ENCODE measurements at places on chromosomes 6 and 20.

GRCh38 chr6:33812669-33813068 is 8.9 kb upstream of the MLN start:
- no peak for DNase-seq

GRCh38 chr6:64266351-64266821 is 630.8 kb downstream of the PHF3 start:
- no peak for DNase-seq

GRCh38 chr6:147561726-147562125 is 53.2 kb downstream of the SAMD5 start:
- no peak for DNase-seq

DNA sequence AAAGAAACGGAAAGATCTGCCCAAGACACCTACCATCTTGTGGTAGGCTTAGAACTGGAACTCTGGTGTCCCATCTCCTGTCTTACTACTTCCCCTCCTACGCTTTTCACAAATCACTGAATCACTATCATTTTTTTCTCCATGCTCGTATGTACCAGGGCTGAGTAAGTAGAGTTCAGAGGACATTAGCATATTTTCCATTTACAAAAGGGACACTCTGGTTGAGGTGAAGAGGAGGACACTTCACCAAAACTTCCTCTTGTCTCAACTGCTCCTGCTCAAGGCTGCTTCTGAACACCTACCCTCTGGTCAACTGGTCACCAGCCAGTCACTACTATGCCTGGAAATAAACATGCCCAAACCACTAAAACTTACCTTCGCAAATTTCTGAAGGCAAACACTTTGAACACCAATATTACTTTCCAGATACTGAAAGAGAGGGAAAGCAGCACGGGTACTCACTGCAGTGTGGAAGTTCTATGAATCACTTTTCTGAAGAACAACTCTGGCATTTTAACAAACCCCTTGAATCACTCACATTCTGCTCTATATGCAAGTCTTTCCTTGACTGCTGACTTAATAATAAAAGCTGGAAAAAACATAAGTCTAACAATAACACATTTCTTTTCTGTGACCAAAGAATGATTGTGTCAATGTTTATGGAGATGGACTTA is 123.3 kb downstream of the INSM1 start:
- no peak for DNase-seq

GRCh38 chr6:42459888-42460287 is 8.2 kb upstream of the TRERF1 start:
- DNase-seq, result no peak

DNA sequence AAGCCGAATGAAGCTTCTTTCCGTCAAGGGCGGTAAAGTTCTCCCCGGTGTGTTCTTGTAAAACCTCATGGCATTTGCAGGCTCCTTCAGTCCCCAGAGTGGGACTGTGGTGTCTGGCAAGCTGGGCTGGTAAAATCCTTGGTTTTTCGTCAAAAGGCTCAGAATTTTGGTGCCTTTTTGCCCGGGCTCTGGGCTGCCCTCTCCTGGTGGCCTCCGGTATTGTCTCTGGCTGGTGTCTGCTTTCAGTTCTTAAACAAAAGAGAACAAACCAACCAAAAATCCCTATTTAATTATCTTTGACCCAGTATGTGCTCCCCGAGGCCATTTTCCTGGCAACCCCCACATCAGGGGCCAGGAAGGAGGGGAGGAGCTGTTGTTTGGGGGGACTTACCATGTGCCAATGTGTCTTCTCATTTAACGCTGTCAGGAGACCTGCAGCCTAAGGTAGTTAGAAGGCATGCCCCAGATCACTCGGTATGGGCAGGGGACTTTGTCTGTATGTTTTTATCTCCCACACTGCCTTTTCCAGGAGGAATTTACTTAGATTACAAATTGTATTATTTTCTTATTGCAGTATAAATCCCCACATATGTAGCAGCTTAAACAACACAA is 11.1 kb downstream of the CDH4 start:
- no peak for DNase-seq

GRCh38 chr20:10655720-10656669 is 17.8 kb downstream of the JAG1 start:
- no peak for DNase-seq

- no peak for DNase-seq
Observed at GRCh38 chr6:90285611-90286381, 10.8 kb downstream of the BACH2 start.

DNA sequence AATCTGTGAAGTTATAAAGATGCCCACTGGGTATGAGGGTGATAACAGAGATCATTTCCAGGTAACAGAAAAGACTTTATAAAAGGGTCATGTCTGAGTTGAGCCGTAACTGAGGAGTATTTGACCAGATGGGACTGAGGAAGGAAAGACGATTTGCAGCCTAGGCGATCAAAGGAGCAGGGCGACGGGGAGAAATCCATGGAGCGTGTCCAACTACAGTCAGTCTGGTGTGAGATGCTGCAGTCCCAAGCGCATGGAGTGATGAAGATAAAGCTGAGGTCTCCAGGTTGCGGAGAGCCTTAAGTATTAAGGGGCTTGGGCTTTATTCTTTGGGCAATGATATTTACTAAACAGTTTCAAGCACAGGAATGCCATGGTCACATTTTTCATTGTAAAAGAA is 166.7 kb downstream of the PRKN start:
- DNase-seq, result no peak

GRCh38 chr20:9122571-9122970 is 53.7 kb downstream of the PLCB4 start:
- DNase-seq, result no peak

GRCh38 chr6:2147766-2148448 is 97.5 kb downstream of the GMDS start:
- no peak for DNase-seq

- DNase-seq, result no peak
Observed at GRCh38 chr6:68108233-68108835, 526.7 kb upstream of the ADGRB3 start.

DNA sequence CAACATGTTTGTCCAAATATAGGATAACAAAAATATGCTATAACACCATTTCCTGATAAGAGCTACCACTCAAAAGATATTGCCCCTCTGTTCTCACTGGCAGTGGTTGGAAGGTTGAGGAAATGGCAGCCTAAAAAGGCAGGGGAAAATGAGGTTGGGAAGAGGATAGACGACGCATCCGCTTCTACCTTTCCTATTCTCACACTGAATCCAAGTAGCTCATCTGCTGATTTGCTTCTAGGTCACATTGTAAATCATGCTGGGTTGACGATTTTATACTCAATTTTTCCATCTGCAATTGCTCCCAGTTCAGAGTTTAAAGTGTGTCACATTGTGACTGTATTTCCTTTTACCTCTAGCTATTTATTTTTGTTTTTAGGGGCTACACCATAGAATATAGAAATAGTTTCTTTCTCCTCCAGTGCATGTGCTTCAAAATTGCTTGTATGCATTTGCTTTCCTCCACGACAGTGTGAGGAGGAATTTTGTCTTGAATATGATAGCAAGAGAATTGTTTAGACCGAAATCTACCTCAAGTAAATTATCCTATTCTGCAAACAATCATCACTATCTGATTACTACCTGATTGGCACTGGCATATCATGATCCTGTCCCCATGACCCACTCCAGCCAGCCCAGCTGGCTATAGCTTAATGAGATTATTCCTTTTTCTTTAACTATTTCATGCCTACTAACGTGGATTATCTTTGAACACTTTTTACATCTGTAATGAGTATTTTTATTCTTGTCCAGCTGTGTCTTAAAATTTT is 179.6 kb upstream of the RAB32 start:
- DNase-seq, result no peak

GRCh38 chr6:145119081-145119480 is 616.2 kb downstream of the EPM2A start:
- no peak for DNase-seq

DNA sequence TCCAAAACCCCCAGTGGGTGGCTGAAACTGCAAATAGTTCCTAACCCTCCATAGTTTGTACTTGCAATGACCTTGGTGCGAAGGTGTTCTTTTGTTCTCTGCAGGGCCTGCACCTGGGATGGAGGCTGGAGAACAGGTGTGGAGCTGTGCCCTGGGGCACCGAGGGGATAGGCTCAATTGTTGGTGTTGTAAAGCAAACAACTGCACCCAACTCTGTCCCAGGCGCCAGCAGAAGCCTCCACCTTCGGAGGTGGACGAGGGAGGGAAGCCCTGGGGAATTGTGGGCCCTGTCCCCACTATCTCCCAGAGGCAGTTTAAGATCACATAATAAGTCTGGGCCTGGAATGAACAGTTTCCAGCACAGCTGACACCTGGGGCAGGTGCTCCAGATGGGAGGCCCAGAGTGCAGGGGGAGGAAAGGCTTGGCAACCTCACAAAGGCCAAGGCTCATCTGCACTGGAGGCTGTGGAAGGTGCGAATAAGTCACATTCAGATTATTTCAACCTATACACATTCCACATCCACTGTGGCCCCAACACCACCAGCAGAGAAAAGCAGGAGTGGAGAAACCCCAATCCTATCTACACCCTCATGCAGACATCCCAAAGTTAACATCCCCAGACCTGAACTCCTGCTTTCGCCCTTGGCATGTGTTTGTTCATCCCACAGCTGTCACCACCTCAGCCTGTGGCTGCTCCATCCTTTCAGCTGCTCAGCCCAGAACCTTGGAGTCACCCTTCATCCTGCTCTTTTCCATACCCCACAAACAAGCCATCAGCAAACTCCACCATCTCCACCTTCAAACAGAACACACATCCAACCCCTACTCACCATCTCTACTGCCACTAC is 12.3 kb upstream of the CBFA2T2 start:
- no peak for DNase-seq

- DNase-seq, result no peak
Observed at GRCh38 chr6:36120979-36121786, 9.1 kb upstream of the MAPK13 start.

DNA sequence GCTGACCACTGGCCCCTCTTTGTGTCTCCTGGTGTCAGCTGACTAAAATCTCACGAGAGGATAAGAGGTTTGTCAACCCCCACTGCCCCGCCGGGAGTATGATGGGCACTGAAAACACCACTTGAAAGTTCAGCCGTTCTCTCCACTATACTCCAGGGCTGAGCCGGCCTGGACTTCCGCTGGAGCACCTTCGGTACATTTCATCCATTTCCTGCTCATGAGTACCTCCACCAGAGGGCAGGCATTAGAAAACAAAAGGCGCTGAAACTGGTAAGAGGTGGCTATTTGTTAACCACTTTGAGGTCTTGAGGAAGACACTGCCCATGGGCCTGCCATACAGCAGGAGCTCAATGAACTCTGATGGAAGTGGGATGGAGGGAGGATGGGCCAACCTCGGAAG is 17.9 kb upstream of the ANKRD60 start:
- DNase-seq, result no peak

DNA sequence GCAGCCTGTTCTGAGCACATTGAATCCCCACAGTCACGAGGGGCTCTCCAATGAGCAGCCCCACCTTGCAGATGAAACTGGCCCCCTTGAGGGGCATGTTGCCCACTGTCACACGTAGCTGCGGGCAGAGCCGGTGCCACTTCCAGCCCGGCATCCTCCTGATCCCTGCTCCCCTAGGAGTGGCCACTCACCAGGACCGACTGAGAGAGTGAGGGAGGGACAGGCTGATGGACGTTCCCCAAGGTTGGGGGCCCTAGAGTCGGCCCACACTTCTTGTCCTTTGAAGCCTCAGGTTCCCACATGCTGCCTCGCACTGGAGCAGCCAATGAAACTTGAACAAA is 10.5 kb downstream of the ENTPD6 start:
- no peak for DNase-seq

DNA sequence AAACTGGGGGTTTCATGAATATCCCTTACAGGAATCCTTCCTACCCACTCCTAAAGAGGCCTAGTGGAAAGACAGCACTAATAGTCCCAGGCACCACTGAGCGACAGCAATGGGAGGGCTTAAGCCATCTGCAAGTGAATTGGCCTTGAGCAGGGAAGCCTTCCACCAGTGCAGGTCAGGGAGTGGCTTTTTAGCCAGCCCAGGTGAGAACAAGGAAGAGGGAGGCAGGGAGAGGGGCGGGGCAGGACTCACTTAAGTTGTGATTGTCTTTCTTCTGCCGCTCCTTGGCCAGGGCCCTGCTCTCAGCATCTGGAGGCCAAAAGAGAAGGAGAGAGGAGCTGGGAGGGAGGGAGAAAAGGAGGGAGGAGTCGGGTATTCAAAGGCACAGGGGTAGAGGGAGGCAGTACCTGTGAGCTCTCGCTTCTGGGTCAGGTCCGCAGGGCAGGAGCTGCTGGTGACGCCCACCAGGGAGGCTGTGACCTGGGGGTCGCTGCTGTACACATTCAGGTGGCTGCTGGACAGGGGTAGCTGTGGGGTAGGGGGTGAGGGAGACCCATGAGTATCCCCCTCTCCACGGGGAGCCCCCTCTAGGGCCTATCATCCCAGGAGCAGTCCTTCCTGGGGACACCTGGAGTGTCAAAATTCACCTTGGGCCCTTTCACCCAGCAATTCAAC is 47.8 kb downstream of the TFEB start:
- no peak for DNase-seq

- DNase-seq, result no peak
Observed at GRCh38 chr6:24742216-24742738, 23.3 kb upstream of the C6orf62 start.

DNA sequence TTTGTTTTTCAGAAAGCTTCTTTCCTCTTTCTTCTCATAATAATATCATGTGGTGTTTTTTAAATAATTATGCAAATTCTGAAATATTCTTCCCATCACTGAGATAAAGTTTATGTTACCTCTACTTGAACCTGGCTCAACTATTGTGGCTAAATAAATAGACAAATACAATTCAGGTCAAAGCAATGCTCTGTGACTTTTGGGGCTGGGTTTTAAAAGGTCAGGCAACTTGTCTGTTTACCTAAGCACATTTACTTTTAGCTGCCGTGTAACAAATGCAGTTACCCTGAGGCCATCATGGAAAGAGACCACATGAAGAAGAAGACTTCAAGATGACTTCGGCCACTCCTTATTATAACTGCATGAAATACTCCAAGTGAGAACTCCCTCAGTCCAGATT is 33.7 kb upstream of the MEI4 start:
- DNase-seq, result no peak

DNA sequence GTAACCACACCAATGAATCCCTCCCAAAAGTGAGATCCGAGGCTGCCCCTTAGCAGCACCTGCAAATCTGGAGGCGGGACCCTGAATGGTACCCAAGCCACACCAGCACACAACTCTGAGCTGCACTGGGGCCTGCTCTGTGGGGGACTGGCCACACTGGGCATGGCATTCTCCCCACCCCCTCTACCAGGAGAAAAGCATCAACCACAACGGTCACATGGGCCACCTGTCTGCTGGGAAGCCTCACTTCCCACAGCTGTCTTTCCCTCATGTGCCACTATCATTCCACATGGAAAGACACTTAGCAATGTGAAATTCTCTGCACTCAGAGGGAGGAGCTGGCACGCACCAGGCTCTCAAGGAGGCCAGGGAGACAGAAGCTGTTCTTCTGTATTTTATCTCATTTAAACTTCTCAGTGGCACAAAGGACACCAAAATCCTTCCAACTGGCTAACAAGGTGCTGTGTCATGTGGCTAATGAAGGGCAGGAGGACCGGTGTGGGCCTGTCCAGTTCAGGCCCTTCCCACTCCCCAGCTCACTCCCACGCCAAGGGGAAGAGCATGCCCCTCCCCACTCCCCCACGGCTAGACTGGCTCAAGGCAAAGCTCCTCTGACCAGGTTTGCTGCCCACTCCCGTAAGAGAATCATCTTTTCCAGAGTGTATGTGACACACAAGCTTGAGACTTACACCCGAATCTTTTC is 19.0 kb downstream of the YTHDF1 start:
- DNase-seq, result no peak

GRCh38 chr6:34044945-34045595 is 100.8 kb downstream of the GRM4 start:
- DNase-seq, result no peak

All from activated CD8-positive, alpha-beta memory T cell treated with anti-CD3 and anti-CD28 coated beads for 1 hour (primary cell).